ENCODE measurements at places on chromosomes 6 and 20.

- no peak for DNase-seq
These were observed 3.0 kb downstream of the HLA-A start for GRCh38 chr6:29945281-29945820.

- no peak for DNase-seq
These were observed 152.2 kb downstream of the SOX4 start for GRCh38 chr6:21745543-21746337.

- no peak for DNase-seq
These were observed 34.2 kb upstream of the DLGAP4 start for GRCh38 chr20:36271639-36272546.

DNA sequence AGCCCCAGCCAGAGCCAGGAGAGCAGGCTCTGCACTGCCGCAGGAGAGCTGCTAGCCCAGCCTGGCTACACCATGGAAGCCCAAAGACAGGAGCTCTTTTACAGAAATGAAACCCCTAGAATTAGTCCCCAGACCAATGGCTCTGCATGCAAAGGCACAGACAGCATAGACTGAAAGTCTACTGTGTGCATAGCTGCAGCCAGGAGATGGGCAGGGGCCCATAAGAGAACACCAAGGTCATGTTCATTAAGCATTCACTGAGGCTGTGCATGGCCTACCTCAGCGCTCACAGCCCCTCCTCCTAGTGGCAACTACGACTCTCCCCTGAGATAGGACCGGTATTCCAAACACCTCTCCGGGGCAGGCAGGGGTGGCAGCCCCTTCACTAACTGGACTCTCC lies 34.9 kb downstream of the SNX5 start:
- no peak for DNase-seq

DNA sequence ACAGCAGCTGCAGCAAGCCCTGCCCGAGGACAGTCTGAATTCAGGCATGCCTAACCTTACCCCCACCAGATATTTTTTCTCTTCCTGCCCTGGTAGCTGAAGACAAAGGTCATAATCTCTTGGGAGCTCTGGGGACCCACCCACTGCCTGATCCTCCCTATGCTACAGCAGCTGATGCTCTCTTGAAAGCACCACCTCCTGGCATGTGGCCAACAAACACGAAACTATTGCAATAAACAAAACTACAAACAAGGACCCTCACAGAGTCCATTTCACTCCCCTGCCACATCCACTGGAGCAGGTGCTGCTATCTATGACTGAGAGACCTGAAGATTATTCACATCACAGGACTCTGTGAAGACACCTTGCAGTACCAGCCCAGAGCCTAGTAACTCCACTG lies 238.5 kb upstream of the HS3ST5 start:
- no peak for DNase-seq

DNA sequence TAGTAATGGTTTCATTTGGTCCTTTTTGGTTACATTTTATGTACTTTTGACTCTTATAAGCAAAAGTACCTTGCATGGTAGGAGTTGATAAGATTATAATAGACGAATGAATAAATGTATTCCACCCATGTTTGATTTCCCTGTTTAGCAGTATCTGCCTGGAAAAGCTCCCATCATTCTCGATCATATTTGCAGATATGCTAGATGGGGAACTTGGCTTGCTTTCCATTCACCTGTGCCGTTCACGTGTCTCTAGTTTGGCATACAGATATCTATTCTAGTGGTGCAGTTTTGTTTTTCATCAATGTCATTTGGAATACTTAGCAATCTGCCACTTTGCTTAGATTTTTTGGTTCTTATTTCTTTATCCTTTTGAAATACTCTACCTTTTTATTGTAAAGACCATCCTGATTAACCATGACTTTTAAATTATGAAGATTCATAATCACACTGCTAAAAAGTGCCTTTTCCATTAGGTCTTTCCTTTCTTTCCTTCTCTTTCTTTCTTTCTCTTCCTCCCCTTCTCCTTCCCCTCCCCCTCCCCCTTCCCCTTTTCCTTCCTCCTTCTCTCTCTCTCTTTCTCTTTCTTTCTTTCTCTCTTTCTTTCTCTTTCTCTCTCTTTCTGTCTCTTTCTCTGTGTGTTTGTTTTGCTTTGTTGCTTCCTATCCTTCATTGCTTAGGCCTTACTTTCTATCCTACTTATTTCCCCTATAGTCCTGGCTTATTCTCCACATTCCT lies 40.4 kb downstream of the ANKS1A start:
- DNase-seq, result no peak

DNA sequence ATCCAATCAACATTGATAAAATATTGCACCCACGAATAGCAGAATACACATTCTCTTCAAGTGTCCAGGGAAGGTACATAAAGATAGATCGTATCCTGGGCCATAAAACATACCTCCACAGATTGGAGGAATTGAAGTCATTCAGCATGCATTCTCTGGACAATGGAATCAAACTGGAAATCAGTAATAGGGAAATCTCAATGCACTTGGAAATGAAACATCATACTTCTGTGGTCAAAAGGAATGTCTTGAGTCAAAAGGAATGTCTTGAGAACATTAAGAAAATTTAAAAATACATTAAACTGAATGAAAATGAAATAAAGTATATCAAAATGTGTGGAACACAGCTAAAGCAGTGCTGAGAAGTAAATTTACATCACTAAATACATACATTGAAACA lies 138.8 kb downstream of the TFAP2A start:
- DNase-seq, result no peak

DNA sequence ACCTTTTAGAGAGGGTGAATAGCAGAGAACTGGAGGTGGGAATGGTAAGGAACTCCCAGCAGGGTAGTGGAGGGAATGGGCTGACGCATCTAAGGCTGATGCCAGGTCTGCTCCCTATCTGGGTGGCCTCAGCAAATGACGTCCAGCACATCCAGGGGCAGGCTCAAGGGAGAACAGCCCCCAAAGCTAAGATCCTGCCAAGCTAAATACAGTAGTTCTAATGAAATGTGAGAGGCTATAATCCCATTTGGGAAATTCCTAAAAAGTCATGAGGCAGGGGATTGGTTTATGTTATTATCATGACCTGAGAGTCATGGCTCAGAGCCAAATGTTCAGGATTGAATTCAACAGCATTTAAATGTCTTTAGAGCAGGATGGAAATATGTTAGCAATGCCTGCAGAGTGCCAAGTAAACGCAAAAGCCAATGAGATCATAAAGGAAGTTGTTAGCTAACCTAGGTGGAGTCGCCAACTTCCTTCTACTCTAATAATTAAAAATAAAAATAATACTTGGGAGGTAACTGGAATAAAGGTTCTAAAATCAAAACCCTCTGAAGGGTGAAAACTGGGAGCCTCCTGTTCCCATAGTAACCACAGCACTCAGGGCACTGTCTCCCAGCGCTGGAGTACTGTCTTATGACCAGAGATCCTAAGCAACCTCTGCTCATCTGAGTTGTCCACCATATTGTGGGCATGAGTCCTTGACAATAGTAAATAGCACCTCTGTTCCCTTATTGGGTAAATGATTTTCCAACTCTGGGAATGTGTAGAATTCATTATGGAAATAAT lies 34.8 kb downstream of the IYD start:
- DNase-seq, result peak; percentile 79

DNA sequence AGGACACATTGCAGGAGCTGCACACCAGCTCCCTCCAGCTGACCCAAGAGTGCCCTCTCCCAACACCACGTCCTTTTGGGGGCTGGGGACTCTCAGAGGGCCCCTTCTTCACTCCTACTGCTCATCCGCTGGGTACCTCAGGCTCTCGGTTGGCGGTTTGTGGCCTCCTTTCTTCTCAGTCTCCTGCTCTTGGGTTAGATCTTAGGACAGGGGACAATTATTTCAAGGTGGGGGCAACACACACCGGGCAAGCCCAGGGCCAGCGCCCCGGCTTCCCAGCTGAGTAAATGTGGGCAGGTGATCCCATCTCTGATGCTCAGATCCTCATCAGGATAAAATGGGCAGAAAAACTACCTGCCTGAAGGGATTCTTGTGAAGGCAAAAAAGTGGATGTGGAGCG lies 1.1 kb downstream of the TCF15 start:
- DNase-seq, result no peak

DNA sequence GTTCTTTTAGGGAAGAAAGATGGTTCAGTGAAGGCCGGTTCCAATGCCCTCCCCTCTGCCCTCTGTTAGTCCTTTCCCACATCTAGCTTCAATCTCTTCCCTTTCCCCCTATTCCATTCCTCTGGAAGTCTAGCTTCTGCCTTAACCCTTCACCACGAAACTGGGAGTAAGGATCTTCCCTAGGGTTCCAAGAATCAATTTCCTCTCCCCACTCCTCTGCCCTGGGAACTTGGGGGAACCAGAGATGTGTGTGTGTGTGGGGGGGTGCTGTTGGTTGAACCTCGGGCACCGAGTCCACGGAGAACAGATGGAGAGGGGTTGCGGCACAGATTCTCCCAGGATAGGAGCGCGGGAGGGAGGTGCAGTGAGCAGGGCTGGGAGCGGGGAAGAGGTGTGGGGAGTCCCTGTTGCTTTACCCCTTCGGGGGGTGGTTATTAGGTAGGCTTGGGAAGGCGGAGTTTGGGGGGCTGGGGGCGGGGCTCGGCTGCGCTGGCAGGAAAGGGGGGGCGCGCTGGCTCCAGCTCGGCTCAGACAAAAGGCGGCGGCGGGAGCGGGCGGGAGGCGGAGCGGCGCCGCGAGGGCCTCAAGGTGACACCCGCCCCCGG lies at the start of gene TMEM151B:
Gene TMEM151B, plus strand, starts transcription at position 530 of the 605 bp plus-strand sequence. CDS start 293 bp downstream, outside the sequence.
- no peak for DNase-seq

DNA sequence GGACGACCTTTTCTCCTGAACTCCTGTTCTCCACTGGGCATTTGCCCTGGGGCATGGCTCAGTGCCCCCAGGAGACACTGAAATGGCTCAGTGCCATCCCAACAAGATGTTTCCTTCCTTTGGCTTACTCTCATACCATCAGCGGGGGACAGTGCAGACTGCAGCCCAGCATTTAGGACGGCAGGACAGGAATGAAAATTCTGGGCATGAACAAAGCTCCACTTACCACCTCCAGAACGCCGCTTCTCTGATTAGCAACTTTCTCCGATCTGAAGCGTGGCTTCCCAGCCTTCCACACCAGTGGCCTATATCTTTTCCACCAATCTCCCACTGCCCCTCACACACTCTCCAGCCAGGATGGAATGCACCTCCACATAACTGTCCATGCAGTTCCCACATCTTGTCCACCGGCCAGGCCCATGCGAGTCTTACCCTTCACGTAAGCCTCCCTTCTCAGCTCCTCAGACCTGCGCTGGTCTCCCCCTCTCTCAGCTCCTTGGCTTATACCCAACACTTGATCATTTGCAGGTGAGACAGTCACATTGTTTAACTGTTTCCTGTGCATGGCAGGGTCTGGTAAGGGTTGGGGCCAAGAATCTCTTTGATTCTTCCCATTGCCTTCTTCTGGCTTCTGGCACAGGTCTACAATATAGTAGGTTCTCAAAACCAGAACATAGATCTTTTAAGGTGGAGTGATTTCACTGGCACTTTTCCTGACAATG lies 114.5 kb downstream of the FYN start:
- no peak for DNase-seq

GRCh38 chr20:24011282-24011681 lies 22.7 kb upstream of the GGTLC1 start:
- DNase-seq, result no peak

GRCh38 chr6:22271081-22271480 lies 25.8 kb downstream of the PRL start:
- DNase-seq, result no peak

DNA sequence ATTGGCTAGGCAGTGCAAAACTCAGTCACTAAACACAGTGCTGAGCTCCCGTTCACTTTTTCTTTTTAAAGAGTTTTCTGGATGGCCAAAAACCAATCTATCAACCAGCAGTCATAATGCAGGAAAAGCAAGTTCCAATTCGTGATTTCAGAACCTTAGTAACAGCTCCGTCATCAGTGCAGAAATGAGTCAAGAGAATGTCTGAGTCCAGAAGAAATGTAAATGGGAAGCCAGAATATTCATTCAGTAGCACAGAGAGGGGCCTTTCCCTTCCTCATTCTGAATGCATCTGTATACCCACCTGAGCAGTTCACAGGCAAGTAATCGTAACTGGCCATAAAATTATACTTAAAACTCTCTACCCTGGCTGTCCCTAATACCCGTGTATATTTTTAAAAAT lies 20.4 kb downstream of the HUS1B start:
- DNase-seq, result no peak

DNA sequence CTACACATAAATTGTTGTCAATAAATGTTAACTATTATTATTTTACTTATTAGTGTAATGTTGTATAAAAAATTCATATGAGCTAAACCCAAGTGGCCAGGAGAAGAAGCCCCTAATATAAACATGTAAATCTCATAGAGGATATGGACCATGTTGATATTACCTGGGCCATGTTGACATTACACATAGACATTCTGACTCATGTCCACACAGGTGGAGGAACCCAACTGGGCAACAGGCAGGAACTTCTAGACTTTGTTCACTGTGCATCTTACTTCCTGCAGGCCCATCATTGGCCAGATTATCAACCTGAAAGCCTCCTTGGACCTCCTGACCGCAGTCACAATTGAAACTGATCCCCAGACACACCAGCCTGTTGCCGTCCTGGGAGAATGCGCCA lies 7.2 kb downstream of the BPIFA2 start:
- no peak for DNase-seq

DNA sequence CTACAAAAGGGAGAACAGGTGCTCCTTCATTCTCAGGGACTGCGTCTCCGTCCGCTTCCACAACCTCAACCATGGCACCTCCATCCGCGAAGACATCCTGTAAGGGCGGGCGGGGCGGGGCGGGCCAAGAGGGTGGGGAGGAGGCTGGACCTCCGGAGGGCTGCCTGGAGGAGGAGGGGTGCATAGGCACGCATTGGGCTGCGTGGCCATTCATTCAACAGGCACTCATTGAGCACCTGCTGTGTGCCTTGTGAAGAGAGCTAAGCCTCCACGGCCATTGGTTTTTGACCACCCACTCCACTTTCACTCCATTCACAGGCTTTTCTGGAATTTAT lies 435 bp downstream of the ZSWIM3 start:
- DNase-seq, result no peak

DNA sequence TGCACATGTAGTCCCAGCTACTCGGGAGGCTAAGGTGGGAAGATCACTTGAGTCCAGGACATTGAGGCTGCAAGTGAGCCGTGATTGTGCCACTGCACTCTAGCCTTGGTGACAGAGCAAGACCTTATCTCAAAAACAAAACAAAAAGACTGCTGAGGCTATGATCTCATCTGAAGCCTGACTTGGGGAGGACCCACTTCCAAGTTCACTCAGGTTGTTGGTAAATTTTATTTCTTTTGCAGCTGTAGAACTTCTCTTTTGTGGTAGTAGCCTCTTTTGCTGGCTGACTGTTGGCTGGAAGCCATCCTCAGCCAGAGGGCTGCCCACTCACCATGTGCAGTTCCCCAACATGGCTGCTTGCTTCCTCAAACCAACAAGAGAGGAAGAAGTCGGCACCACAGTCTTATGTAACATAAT lies 36.8 kb upstream of the ME1 start:
- no peak for DNase-seq

GRCh38 chr6:166487148-166487547 lies 99.3 kb downstream of the RAMACL start:
- DNase-seq, result no peak

Measured in fibroblast of the conjunctiva (primary cell).